AG10803 (cell line): ENCODE measurements at places on chromosomes 5 and 9.
A peak's percentile ranks its signal among the peaks of the same experiment; 100 is the strongest.

DNA sequence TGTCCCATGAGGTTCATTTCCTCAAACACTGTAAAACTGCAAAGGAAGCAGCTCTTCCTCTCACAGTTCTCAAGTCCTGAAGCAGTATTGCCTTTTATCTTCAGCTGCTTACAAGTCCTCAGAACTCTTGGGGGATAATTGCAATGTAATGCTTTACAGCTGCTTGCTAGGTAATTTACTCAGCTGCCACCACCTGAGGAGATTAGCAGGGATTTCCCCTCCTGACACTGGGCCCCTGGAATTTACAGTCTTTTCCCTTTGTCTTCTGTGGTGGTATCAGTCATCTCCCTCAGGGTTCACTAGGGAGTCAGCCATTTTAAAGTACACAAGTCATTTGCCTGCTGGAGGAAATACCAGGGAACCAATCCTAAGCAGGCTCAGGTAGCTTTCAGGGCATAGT, 754.3 kb upstream of the GRAMD2B start:
- no peak for DNase-seq

- DNase-seq: no peak
Measured at GRCh38 chr9:93005876-93006275, 52.6 kb upstream of the SUSD3 start.

DNA sequence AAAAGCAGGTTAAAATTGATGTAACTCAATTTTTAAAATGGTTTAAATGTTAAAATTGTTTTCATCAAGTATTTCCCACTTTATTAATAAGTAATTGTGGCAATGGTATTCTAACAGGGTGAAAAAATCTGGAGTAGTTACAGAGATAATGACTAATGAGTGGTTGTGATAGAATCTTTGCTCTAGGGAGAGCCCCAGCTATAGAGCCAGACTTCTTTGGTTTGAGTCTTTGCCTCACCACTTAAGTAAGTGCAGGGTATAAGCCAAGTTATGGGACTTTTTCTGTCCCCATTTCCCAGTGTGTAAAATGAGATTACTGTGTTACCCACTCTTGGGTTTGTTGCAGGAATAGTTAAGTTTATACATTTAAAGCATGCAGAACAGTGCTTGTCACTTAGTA, 158.1 kb downstream of the FER start:
- peak; percentile 5 for DNase-seq

DNA sequence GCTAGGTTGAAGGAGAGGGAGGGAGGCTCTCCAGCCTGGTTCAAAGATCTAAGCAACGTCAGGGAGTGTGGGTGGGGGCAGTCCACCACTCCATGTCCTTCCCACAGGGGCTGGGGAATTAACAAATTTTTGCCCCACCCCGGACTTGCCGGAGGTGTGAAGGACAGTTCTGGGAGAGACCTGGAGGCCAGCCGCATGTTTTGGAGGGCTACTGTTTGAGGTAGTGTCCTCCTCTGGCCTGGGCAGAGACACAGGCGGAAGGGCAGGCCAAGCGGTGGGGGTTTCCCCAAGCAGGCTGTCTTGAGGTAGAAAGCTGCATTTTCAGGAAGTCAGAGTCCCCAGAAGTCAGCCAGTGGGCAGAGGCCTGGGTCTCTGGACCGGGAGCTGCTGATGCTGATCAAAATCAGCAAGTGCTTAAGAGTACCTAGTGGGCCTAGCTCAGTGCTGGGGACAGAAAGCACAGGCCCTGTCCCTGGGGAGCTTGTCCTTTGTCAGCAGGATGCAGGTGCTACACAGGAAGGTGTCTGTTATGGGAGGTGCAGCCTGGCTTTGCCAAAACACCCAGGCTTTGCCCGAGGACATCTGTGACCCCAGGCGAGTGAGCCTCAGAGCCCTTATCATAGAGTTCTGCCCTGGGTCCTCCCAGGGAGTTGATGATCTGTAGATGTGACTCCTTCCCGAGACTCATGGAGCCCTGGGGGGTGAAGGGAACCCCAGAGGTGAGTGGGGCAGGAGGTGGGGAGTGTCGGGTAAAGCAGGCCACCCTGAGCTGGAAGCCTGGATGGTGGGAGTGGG, 18.5 kb downstream of the JADE2 start:
- DNase-seq: no peak

DNA sequence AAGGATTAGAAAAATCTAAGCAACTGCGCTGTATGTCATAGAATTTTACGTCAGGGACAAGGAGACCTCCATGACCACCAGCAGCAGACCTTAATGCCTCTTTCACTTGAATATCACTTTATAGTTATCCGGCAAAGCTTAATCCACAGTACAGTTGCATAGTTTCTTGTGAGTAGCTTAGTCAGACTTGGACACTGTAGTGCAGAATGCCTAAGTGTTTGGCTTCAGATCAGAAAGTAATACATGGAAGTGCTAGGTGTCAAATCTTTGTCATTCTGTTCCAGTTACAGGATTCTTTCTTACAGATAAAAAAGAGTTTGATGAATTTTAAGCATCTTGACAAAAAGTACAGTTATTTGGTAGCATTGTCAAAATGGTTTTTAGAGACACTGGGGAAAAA, 239.9 kb upstream of the PAPPA start:
- peak; percentile 56 for DNase-seq

GRCh38 chr9:125523681-125524080, 183.3 kb downstream of the MAPKAP1 start:
- no peak for DNase-seq

DNA sequence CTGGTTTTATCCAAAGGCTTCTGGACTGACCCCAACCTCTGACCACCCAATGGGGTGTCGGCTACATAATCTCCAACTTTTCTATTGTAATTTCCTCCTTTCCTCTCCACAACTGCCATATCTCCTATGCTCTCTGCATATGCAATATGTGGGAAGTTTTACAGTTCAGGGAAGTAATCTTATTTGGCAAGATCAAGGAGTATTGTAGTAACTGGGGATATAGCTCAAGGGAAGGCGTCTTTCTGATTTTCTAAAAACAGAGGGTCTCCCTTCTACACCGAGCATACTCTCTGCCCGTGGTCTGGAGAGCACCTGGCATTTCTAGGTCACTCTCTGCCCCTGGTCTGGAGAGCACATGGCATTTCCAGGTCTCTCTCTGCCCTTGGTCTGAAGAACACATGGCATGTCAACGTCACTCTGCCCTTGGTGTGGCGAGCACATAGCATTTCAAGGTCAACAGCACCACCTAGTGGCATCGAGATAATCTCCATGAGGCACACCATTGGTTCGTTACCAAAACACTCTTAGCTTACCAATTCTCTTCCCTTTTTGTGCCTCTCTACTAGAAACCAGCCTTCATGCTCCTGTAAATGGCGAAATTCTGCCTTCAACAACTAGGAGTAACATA, 616.4 kb upstream of the NUDT12 start:
- peak; percentile 37 for DNase-seq

DNA sequence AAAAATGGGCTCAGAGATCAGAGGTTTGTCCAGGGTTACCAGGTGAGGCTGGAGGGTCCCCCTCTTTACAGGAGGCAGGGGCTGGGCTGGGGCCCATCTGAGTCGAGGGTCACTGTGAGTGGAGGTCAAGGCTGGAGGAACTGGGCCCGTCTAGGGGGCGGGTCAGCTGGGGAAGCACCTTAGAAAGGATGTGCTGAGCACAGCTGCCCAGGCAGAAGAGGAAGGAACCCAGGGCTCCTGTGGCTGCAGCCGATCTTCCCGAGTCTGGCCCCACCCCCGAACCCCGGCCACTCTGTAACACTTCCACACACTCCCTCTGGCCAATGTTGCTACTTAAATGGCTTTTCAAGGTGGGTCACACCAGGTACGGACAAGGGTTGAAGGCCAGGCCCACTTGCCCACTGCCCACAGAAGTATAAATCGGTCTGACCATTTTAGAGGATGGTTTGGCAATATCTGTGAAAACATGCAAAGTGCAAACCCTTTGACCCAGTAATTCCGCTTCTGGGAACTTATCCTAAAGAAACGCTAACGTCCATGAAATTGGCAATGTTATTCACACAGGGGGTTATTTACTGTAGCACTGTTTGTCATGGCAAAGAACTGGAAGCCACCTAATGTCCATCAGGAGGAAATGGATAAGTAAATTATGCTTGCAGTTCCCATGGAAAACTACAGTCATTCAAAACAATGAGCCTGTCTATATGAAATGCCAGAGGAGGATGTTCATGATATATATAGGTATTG, 30.5 kb upstream of the EEIG1 start:
- DNase-seq: no peak

DNA sequence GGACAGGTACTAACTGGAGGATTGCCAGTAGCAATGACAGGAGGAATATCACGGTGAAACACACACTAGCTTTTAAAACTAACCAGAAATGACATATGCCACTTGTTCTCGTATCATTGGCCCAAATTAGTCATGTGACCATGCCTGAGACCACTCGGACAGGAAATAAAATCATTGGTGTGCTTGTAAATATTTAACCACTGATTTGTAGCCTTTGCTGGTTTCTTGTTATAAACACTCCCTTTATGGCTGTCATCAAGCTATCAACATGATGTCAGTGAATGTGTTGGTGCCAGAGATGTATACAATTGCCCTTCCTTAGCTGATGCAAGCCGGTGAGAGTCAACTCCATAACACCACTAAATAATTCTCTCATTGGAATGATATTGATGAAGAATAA, 123.7 kb upstream of the ANKH start:
- DNase-seq: no peak

GRCh38 chr5:178475422-178475821, 114.8 kb downstream of the COL23A1 start:
- DNase-seq: no peak

- no peak for DNase-seq
Measured at GRCh38 chr5:14364576-14365472, 216.8 kb upstream of the OTULINL start.

DNA sequence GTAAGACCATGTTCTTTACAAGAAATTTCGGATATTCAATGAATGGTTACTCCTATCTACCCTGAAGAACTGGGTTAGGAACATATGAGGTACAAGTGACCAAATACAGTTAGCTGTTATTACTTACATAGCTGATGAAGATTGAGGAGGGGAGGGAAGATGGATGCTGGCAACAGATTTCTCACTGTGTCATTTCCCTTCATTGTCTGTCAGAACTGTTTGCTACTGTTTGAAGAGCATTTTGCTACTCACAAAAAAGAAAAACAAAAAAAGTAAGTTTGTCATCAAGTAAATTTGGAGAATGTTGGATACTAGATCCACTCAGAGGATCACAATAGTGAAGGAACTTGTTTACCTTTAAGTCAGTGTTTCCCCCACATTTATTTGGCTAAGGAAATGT, 53.7 kb downstream of the ENC1 start:
- no peak for DNase-seq

GRCh38 chr9:95131023-95131943, 186.2 kb downstream of the FANCC start:
- peak; percentile 66 for DNase-seq

DNA sequence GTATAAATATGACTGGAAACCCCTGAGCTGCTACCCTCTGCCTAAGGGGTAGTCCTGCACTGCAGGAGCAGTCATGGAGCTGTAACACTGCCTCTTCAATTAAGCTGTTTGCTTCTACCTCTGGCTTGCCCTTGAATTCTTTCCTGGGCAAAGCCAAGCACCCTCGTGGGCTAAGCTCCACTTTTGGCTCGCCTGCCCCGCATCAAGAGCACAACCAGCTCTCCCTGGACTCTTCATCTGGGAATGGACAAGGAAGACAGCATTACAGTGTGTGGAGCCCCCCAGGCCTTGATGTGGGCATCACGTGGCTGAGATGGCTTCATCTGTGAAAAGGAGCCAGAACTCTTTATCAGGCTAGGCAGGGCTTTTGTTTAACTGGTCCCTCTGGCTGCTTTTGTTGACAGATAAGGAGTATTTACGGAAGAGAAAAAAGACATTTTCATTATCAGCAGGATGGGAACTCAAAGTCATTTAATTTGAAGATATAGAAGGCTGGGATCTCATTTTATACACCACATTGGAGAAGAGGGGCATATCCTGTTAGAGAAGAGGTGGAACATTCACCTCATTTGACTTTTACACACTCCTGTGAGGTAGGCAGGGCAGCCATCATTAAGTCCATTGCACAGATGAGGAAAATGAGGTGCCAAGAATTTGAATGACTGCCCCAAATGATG, 137.8 kb downstream of the SEMA6A start:
- DNase-seq: no peak

- DNase-seq: no peak
Measured at GRCh38 chr5:121292664-121293063, 559.0 kb upstream of the FTMT start.

DNA sequence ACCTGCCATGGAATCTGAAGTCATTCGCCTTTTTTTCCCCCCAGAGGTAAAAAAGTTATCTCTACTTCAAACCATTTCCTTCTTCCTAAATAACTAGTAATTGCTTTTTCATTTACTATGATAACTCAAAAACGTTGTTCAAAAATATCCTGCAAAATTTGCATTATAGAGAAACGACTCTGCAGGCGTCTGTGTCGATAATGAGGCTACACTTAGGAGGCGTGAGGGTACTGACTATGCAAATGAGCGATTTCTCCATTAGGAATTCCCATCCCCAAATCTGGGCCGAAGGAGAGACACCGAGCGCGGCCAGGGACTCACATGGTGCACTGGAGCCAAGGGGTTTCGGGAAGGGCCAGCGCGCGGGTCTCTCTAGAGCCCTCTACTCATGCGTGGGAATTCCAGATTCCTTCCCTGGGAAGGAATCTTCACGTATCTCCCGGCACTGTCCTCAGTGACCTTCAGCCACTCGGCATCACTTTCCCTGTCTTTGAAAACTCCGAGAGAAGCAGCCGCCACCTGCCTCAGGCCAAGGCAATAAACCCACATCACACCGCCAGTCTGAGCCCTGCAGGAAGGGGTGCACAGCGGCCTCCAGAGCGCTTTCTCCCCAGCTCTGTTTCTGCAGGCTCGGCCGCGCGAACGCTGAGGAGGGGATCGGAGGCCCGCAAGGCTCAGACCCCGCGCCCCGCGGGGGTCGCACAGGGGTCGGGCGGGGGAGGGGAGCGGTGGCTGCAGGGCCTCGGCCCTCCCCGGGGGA, 718 bp upstream of the DENND4C start:
- no peak for DNase-seq

DNA sequence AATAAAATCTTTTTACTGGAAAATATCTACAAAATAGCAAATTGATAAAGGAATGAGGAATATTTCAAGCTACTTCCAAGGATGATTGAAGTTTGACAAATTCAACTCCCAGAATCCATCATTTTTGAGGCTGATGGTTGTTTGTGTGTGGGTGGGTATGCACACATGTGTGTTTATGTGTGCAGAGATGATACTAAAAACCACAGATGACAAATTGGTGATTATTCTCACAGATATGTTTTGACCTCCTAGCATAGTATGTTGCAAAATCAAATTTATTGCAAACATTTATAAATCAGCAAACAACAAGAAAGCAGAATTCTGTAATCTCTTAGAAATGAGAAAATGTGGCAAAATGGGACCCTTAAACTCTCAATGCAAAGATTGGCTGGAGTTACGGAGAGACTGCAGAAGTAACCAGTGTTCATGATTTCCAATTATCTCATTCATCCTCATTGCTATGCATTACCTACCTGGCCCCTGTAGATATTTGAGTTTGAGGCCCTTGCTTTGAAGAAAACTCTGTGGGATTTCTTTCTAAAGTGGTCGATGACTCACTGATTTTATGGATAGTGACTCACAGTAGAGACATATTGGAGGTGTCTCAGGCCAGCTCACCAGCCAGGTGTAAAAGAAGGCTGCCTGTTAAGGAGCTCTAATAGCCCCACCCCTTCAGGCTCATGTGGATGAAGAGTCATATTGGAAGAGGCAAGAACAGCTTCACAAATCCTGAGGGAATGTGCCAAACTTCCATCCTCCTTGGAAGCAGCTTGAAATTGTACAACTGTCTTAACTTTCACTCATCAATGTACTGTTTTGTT, 44.6 kb upstream of the TMC1 start:
- DNase-seq: peak; percentile 30
